ENCODE measurements at places on chromosomes 2 and 18. TPM values are rescaled to one million over a fixed set of nuclear protein-coding genes. Genes with fewer than 3 reads are reported as not detected.

TUBA3D gene
- total RNA-seq = not detected

CCDC74B gene
- 0.31 TPM for total RNA-seq

NAT8 gene
- total RNA-seq = not detected

FBXO41 gene
- total RNA-seq = 1.4 TPM

CHRND gene
- total RNA-seq = not detected

FIGN gene
- total RNA-seq = 2.1 TPM

MC5R gene
- total RNA-seq = not detected

KRTCAP3 gene
- total RNA-seq = 9.8 TPM

SFTPB gene
- total RNA-seq = not detected

KLHL30 gene
- not detected for total RNA-seq

MOGAT1 gene
- total RNA-seq = not detected

WDFY1 gene
- total RNA-seq = 17.3 TPM

DUSP19 gene
- 1.5 TPM for total RNA-seq

UGT1A7 gene
- 68.3 TPM for total RNA-seq

WDR33 gene
- 24.2 TPM for total RNA-seq

LYG2 gene
- not detected for total RNA-seq

ALLC gene
- total RNA-seq = not detected

BARD1 gene
- total RNA-seq = 21.9 TPM

TXNDC2 gene
- 0.09 TPM for total RNA-seq

FOXI3 gene
- total RNA-seq = not detected

LOXL3 gene
- 4.3 TPM for total RNA-seq

BBS5 gene
- total RNA-seq = 3.5 TPM

TEKT4 gene
- not detected for total RNA-seq

ABCG5 gene
- total RNA-seq = not detected

AOX1 gene
- total RNA-seq = 24.6 TPM

ABHD3 gene
- total RNA-seq = 13.9 TPM

CNTNAP5 gene
- not detected for total RNA-seq

PROKR1 gene
- total RNA-seq = not detected

NTSR2 gene
- not detected for total RNA-seq

LRRC30 gene
- total RNA-seq = not detected

PECR gene
- total RNA-seq = 6.8 TPM

AGXT gene
- not detected for total RNA-seq

LYG1 gene
- 0.95 TPM for total RNA-seq

ACMSD gene
- total RNA-seq = not detected

MALL gene
- 245 TPM for total RNA-seq

ITPRIPL1 gene
- 1.9 TPM for total RNA-seq

REG1A gene
- not detected for total RNA-seq

SLC11A1 gene
- 1.7 TPM for total RNA-seq

MAL gene
- 469 TPM for total RNA-seq

NT5C1B gene
- not detected for total RNA-seq
